ENCODE measurements at places on chromosomes 6 and 20.

- no peak for DNase-seq
These were observed 14.5 kb downstream of the THBS2 start for GRCh38 chr6:169239181-169239580.

DNA sequence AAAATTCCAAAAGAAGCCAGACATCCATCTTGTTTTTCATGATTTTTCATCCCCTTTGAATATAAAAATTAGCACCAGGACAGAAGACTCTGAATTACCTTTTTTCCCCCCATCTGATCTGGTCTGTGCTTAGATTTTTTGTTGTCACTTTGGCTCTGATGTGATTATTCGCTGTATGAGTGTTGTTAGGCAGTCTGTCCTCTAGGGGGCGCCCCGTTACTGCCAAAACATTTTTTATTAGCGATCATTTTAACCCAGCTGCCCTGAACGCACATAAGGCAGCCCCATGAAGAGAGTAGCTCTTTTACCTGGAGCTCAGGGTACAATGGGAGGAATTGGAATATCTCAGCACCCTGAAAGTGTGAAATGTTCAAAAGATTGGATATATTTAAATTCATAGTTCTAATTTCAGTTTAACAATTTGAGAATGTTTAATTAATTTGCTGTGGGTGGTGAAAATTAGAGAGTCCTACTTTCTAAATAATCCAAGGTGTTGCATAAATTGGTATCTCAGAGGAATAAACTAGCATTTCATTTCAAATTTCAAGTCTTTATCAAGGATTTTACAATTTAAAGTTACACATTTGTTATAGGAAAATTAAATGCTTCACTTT, 60.8 kb downstream of the PRPH2 start:
- DNase-seq: peak; percentile 92

DNA sequence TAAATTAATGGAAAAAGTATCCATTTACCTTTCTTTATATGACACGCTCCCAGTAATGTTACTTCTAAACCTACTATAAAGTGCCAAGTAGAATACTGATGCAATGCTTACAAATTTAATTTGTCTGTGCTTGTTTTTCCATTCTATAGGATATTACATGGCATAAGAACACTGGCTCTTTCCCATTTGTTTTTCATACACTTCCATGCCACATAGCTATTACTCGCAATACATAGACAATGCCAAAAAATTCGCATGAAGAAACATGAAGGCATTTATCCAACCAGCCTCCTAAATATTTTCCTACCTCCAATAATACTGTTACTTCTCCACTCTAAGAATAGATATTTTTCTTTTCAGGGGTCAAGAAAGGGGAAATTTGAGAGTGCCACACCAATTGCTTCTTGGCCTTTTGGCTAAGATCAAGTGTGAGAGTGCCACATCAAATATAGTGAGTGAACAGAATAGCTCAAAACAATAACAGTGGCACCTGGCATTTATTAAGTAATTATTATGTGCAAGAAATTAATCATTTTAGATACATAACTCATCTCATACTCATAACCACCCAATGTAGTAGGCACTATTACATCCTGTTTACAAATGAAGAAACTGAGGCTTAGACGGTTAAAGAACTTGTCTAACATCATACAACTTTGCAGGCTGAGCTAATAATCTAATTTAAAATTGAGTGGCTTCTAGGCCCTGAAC, 845 bp upstream of the DST start:
- DNase-seq: no peak

- DNase-seq: no peak
These were observed 67.5 kb upstream of the COL21A1 start for GRCh38 chr6:56314683-56315523.

DNA sequence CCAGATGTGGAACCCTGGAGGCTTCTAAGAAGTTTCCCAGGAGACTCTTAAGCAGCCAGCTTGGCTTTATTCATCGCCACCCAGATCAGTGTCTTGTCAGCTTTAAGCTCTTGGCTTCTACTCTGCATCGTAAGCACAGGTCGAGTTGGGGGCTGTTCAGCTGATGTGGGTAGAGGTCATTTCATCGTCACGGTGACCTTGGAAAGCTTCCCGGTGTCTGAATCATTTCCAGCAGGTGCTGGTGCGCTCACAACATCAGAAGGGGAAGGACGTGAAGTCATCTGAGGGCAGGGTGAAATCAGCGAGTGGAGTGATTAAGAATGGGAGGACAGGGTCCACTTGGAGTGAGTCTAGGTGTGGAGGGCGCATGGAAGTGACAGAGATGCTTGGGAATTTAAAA, 112.6 kb downstream of the SASH1 start:
- DNase-seq: no peak

GRCh38 chr20:35271904-35272303, 6.0 kb downstream of the MMP24OS start:
- no peak for DNase-seq

- DNase-seq: no peak
These were observed 22.5 kb upstream of the SRPK1 start for GRCh38 chr6:35943390-35943789.

Measured in activated CD8-positive, alpha-beta memory T cell treated with anti-CD3 and anti-CD28 coated beads, Interleukin-2, amount 50 U/mL, for 48 hours (primary cell).